Cardiac muscle cell (in vitro differentiated cells and primary cell): ENCODE measurements at places on chromosomes 12 and 14. TPM values are rescaled to one million over a fixed set of nuclear protein-coding genes. Genes with fewer than 3 reads are reported as not detected.
A peak's percentile ranks its signal among the peaks of the same experiment; 100 is the strongest.

ITGA5 gene
- 45.9 and 55.8 TPM in 2 replicates for total RNA-seq

- no peak for DNase-seq
Measured at GRCh38 chr14:89649451-89650075, 232.5 kb upstream of the FOXN3 start.

GRCh38 chr14:71247106-71247505, 339.8 kb downstream of the PCNX1 start:
- no peak for DNase-seq

- DNase-seq, result no peak
Measured at GRCh38 chr12:5047094-5047493, 3.4 kb downstream of the KCNA5 start.

DNA sequence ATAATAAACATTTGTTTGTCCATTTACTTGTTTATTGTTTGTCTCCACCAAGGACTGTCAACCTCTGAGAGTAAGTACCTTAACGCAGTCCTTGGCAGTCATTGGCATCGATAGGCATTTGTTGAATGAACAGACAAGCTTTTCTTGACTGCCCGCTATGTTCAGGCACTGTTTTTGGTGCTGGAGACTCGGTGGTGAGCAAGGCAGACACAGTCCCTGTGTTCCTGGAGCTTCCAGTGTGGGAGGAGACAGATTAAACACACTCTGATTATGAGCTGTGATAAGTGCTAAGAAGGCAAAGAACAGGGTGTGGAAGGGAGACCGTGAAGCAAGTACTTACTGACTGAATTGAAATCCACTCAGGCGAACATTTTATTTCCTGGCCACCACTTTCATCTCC, 1.2 kb downstream of the ATP6V0A2 start:
- DNase-seq, result peak; percentile 12
